Suppressor macrophage treated with lipopolysaccharide for 4 hours (primary cell): ENCODE measurements at places on chromosomes 5 and 9.

DNA sequence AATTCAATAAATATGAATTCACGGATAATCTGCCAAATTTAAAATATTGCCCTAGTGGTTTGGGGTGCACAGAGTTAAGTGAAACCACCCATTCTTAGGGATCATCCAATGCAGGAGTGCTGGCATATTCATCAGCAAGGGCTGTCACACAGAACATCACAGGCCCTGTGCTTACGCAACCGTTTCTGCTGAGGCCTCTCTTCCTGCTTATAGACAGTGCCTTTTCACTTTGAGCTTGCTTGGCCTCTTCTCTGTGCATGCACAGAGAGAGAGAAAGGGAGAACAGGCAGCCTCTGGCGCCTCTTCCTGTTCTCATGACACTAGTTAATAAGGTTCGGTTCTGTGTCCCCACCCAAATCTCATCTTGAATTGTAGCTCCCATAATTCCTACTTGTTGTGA lies 366.3 kb downstream of the ICE1 start:
- no peak for DNase-seq

GRCh38 chr5:141867139-141867538 lies 11.1 kb downstream of the PCDH1 start:
- no peak for DNase-seq

DNA sequence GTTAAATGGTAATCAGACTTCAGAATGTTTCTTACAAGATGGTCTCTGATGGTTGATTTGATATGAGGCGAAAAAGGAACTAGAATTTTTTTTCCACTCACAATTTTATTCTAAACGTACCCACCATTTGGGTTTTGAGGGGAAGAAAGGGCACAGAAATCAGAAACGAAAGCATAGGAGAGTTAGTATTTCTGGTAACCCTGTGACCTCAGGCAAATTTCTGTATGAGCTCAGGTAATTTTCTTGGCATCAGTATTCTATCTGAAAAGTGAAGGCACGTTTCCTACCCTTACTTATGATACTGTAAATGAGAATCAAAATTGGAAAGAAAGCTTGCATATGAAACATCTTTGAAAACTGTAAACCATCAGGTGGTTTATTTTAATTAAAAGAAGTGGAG lies 26.5 kb downstream of the TMEFF1 start:
- no peak for DNase-seq

DNA sequence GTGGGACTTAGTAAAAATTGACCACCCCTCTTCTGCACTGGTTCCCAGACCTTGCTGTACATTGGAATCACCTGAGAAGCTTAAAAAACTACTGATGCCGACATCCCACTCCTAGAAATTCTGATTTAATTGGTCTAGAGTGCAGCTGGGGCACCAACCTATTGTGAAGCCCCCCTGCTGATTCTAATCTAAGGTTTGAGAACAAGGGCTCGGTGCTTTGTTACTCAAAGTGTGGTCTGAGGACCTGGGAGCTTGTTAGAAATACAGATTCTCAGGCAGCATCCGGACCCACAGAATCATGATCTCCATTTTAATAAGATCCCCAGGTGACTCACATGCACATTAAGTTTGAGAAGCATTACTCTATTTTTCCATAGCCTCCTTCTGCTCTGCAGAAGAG lies 57.8 kb upstream of the LPAR1 start:
- DNase-seq, result no peak

GRCh38 chr5:89729623-89730301 lies 679.8 kb downstream of the CETN3 start:
- DNase-seq, result no peak

DNA sequence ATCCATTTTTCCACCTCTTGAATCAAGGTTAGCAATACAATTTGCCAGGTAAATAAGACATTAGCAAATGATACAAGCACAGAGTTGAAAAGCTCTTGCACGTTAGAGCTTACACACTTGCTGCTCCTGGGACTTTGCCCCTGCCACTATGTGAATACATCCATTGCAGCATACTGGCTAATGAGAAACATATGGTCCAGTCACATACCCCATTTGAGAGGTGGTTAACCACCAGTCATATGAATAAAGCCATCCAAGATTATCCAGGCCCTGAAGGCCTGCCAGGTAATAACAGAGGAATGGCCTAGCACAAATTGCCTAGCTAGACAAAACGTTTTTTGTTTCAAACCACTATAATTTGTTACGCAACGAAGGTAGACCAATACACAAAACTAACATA lies 45.8 kb upstream of the FTMT start:
- DNase-seq, result no peak

DNA sequence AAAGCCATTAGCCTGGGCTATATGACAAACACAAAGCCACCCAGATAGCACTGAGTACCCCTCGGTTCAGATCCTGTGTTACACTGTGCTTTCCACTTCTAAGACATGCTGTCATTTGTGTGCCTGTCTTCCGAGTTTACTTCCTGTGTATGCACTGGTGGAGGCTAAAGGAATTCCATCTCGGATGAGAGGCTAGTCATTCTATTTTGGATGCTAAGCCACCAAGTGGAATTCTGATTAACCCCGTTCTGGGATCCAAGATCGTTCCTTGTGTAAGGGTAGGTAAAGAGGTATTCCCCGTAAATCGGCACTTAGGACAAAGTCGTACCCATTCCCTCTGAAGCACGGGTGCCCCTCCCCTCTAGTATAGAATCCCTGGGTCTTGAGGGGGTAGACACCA lies 8.7 kb downstream of the PROP1 start:
- DNase-seq, result no peak

DNA sequence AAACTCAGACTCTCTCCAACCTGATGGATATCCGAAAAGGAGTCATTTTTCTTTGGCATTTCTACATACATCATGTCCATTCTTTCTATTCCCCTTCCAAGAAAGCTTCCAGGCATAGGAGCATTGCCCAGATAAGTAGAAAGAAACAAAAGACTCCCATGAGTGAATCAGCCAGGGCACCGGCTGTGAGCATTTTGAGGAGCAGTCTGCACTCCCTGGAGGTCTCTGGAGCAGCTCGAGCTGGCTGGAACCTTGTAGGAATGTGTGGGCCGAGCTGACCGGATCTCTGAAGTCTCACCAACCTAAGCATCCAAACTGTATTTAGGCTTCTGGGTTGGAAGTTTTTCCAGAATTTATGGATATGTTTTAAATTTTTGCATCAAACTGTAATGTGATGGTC lies 161.4 kb upstream of the TRPC7 start:
- DNase-seq, result no peak

- no peak for DNase-seq
Measured at GRCh38 chr9:98235126-98235525, 20.3 kb downstream of the TBC1D2 start.

DNA sequence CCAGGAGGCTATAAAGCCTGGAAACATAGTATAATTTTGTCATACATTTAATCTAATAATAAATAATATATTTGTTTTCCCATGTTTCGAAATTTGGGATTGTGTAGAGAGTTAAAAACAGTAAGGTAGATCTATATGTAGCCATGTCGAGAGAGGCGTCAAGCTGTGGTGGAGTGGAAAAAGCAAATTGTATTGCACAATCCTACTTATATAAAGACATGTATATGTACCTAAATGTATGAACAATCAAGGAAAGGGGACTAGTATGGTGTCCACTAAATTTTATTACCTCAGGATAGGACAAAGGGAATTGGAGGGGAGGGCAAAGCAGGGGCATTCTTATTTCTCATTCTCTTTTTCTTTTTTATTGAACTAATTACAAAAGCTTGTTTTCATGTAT lies 52.0 kb downstream of the GLRA1 start:
- no peak for DNase-seq

- DNase-seq, result no peak
Measured at GRCh38 chr5:92337772-92338234, 954.7 kb upstream of the ARRDC3 start.

DNA sequence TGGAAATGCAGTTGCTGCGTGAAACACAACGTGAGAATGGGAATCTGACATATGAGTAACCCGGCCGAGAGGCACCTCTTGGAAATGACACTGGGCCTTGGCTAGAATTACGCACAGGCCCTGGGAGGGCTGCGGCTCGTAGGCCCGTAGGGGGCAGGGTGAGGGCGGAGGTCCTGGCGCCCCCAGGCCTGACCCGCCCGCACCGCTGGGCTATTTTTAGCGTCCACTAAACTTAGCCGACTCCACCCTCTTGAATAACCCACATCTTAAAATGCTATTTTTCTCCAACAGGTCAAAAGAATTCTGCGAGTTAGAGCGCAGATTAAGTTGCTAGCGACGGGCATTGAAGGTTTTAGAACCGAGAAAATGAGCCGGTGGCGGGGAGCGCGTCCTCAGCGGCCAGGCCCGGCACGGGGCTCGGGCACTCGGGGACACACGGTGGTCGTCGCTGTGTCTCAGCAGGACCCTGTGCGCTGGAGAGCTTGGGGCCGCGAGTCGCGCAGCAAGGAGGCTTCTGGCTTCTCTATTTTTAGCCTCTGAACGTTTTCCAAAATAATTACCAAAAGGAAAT lies 168.5 kb downstream of the AUH start:
- DNase-seq, result peak; percentile 98

- DNase-seq, result no peak
Measured at GRCh38 chr5:108251350-108251749, 130.5 kb downstream of the FBXL17 start.

GRCh38 chr9:124475158-124475867 lies 25.1 kb downstream of the ADGRD2 start:
- no peak for DNase-seq

DNA sequence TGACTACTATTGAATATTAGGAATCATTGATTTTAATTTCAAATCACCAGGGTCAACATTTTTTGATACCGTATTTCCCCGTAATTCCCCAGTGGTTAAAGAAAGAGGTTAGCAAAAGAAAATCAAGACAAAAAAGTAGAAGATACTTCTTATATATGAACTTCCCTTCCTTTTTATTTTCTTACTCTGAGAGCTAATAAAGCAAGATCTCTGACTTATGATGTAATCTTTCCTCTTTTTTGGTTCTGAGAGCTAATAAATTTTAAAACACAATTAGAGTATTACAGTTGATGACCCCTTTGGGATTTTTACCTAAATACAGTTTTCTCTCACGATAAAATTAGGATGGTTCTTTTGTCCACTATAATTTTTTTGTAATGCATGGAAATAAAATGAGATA lies 9.2 kb upstream of the FYB1 start:
- DNase-seq, result no peak

- peak; percentile 55 for DNase-seq
Measured at GRCh38 chr5:40879163-40879942, 29.9 kb upstream of the C7 start.

DNA sequence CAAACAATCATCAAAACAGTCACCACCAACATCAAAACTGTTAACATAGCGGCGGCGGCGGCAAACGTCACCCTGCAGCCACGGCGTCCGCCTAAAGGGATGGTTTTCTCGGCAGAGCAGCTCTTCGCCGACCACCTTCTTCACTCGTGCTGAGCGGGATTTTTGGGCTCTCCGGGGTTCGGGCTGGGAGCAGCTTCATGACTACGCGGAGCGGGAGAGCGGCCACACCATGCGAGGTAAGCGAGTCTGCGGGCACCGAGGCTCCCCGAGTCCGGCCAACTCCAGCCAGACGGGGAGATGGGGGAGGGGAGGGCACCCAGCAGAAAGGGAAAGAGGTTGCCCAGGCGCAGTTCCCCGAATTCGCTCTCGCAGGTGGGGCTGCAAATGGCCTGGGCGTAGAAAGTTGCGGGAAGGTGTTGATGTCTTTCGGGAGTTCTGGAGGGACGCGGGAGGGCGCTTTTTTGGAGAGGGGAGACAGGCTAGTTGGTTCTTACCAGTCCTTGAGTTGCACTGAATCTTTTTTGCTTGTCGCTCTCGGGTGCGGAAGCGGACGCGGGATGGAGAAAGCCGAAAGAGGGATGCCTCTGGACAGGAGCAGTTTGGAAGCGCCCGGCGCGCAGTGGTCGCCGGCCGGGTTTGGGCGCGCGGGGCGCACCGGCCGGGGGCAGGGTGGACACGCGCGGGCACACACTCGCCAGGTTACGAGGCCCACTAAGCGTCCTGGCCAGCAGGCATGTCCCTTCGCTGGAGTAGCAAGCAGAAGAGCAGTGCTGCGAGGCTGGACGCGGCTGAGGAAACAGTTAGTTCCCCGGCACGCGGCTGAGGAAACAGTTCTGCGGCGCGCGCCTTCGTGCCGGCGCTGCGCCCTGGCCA lies 849 bp downstream of the RORB start:
- peak; percentile 12 for DNase-seq

DNA sequence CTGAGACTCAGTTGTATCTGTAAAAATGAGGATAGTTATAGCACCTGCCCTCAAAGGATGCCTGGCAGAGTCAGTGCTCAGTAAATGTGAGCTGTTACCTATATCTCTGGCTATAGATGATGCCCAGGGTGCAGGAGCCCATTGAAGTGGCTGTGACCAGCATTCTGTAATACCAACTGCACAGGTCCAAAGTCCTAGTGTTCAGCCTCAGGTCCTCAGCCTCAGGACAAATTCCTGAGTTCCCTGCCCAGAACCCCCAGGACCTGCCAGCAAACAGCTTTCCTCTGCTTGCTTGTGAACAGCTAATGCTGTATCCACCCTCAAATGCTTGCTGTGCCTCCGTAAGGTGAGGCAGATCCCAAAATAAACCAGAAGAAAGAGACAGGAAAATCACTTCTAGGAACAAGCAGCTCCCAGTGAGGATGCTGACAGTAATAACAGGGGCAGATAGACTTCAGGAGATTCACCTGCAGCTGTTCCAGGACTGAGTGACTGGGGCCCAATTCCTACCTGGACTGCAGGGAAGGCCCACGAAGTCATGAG lies 80.8 kb downstream of the SIL1 start:
- DNase-seq, result no peak

GRCh38 chr5:178674334-178674733 lies 47.5 kb upstream of the CLK4 start:
- DNase-seq, result no peak

- DNase-seq, result no peak
Measured at GRCh38 chr5:141182248-141182647, at the start of gene PCDHB16. Gene PCDHB16, plus strand, starts transcription at chr5:141182387. Its CDS starts 173 bp downstream, at chr5:141182560.

GRCh38 chr9:7907551-7908337 lies 108.2 kb upstream of the DMAC1 start:
- DNase-seq, result no peak

DNA sequence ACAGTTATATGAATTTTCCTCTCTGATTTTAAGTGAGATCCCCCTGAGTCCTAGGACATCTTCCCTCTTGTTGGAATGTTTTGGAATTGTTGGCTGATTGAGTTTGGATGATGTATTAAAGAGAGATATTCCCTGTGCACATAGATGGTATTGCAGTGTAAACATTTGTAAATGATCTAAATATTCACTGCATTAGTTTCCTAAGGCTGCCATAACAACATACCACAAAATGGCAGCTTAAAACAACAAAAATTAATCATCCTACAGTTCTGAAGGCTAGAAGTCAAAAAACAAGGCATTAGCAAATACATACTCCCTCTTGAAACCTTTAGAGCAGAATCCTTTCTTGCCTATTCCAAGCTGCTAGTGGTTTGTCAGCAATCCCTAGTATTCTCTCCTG lies 38.0 kb upstream of the MROH2B start:
- DNase-seq, result no peak

- DNase-seq, result no peak
Measured at GRCh38 chr5:52709167-52709925, 78.4 kb upstream of the ITGA1 start.

- no peak for DNase-seq
Measured at GRCh38 chr9:75358846-75359245, 270.5 kb downstream of the OSTF1 start.
